ENCODE measurements at places on chromosomes 5 and 9. TPM values are rescaled to one million over a fixed set of nuclear protein-coding genes. Genes with fewer than 3 reads are reported as not detected.

- DNase-seq = no peak
These were observed 196.0 kb upstream of the NR3C1 start for GRCh38 chr5:143599474-143599873.

- DNase-seq = peak; percentile 66
These were observed 44.4 kb upstream of the SMAD5 start for GRCh38 chr5:136087961-136088871.

DNA sequence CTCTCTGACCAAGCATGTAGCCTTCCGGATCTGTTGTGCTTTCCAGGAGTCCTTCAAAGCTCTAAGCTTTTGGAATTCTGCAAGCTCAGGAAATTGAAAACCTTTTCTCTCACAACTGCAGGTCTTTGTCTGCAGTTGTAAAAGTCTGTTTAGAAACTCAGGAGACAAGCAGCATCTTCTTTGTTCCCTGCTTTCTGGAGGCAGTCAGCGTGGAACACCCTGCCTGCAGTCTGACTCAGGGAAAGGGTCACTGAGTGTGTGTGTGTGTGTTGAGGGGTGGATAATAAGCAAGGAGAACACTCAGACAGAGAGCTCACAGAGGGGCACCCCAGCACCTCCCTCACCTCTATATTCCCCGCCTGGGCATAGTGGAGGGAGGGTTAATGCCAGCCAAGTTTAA, 29.1 kb downstream of the KCNIP1 start:
- no peak for DNase-seq

GRCh38 chr9:81855538-81855937, 72.7 kb upstream of the SPATA31D4 start:
- no peak for DNase-seq

The FAM221B gene
- total RNA-seq = not detected

Measured in lower leg skin (tissue), 4 donors.